ENCODE measurements at places on chromosomes 11 and 22. TPM values are rescaled to one million over a fixed set of nuclear protein-coding genes. Genes with fewer than 3 reads are reported as not detected.

GRCh38 chr11:4138497-4138896 is 43.9 kb downstream of the RRM1 start:
- H3K27me3 ChIP-seq = no peaks in the 10 kb centered on the region
- H3K36me3 ChIP-seq = peaks cover 61% of the 10 kb centered on the region
- H3K4me1 ChIP-seq = no peaks in the 10 kb centered on the region
- no peak overlapping the region for H3K4me3 ChIP-seq
- no peak overlapping the region for H3K27ac ChIP-seq

DNA sequence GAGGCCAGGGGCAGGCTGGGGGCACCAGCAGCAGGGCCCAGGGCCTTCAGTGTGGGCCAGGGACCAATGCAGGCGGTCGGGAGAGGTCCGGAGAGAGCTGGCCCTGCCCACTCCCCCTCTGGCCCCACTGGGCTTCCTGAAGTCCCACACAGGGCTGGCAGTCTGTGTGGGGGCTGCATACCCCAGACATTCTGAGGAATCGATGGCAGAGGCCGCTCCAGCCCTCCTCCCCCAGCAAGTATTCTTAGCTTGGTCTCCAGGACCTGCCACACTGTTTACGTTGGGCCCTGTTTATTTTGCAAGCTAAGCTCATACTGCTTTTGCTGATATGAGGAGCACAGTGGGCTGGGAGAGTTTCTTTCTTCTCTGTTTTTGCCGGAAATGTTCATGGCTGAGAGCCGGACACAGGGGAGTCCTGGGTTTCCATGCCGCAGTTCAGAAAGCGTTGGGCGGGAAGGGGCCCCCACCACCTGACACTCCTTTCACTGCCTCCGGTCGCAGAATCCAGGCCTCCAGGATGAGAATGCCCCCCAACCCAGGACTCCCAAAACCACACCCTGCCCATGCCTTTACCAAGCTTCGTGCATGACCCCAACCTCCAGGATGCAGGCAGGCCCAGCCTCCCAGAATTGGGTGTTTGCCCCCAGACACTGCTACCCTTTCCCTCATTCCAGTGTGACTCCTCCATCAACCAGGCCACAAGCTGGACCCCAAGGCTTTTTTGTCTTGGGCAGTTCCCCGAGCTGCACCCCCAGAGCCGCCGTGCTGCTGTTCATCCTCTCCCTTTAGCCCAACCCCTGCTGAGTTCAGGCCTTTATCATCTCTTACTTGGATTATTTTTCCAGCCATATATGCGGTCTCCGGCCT is 81.8 kb upstream of the KCNQ1OT1 start:
- no peaks in the 10 kb centered on the region for H3K27me3 ChIP-seq
- peak; percentile 4 for DNase-seq
- no peaks in the 10 kb centered on the region for H3K36me3 ChIP-seq

GRCh38 chr22:17079572-17079971 is 5.2 kb upstream of the IL17RA start:
- no peaks in the 10 kb centered on the region for H3K36me3 ChIP-seq
- H3K4me3 ChIP-seq = no peak overlapping the region
- H3K4me1 ChIP-seq = peaks cover 5% of the 10 kb centered on the region

GRCh38 chr11:122789907-122790306 is 48.4 kb upstream of the CRTAM start:
- no peaks in the 10 kb centered on the region for H3K27me3 ChIP-seq
- H3K4me1 ChIP-seq = peaks cover 8% of the 10 kb centered on the region
- H3K4me3 ChIP-seq = no peak overlapping the region
- H3K27ac ChIP-seq = no peak overlapping the region

- no peak overlapping the region for H3K27ac ChIP-seq
- no peaks in the 10 kb centered on the region for H3K4me1 ChIP-seq
- no peaks in the 10 kb centered on the region for H3K27me3 ChIP-seq
- no peaks in the 10 kb centered on the region for H3K36me3 ChIP-seq
- no peak overlapping the region for H3K4me3 ChIP-seq
- no peak for DNase-seq
These were observed 36.0 kb downstream of the CAPN1 start for GRCh38 chr11:65217441-65218423.

DNA sequence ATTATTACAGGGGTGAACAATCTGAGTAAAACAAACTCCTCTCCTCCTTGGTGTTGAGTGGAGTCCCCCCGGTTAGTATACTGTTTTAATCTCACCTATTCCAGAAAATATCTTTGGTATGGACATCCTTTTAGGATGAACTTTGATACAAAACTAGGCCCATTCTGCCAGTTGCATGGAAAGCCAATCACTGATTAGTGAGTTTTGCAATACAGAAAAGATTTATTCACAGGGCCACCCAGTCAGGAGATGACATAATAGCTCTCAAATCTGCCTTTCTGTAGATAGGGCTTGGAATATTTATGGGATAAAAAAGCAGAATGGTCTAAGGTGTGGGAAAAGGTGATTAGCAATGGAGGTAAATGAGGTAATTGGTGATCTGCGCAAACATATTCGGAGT is 30.3 kb upstream of the SLC22A25 start:
- no peaks in the 10 kb centered on the region for H3K36me3 ChIP-seq
- H3K4me1 ChIP-seq = no peaks in the 10 kb centered on the region
- no peak for DNase-seq
- no peak overlapping the region for H3K4me3 ChIP-seq
- no peaks in the 10 kb centered on the region for H3K27me3 ChIP-seq

GRCh38 chr11:21323617-21324016 is 654.2 kb downstream of the NELL1 start:
- H3K4me3 ChIP-seq = no peak overlapping the region
- H3K4me1 ChIP-seq = no peaks in the 10 kb centered on the region
- no peaks in the 10 kb centered on the region for H3K36me3 ChIP-seq
- DNase-seq = no peak
- no peak overlapping the region for H3K27ac ChIP-seq

DNA sequence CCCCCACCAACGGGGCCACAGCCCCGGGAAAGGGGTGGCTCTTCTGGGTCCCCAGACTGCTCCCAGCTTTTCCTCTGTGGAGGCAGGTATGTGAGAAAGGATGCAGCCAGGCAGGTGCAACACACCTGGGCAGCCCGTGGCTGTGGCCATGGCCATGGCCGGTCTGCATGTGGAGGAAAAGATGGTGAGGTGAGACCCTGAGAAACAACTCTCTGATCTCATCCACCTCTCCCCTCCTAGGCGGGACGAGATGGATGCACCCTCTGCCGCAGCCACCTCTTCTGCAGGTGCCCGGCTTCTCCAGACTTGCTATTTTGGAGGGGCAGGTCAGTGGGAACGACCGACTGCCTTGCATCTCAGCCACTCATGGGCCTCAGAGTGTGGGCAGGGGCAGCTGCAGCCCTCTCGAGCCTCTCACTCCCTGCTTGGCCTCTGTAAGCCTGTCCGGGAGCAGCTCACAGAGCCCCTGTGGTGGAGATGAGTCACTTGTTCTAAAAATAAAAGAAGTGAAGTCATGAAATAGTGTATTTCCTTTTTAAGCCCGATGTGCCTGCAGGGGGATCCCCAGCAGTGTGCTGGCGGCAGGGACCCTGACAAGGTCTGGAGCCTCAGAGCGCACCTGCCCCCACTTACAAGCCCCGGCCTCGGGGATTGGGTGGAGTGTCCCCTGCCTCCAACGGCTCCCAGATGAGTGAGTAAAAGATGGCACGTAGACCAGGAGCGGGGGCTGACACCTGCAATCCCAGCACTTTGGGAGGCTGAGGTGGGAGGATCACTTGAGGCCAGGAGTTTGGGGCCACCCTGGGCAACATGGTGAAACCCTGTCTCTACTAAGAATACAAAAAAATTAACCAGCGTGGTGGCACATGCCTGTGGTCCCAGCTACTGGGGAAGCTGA is 10.7 kb downstream of the SMIM38 start:
- no peak overlapping the region for H3K4me3 ChIP-seq
- H3K27ac ChIP-seq = no peak overlapping the region
- no peaks in the 10 kb centered on the region for H3K4me1 ChIP-seq

DNA sequence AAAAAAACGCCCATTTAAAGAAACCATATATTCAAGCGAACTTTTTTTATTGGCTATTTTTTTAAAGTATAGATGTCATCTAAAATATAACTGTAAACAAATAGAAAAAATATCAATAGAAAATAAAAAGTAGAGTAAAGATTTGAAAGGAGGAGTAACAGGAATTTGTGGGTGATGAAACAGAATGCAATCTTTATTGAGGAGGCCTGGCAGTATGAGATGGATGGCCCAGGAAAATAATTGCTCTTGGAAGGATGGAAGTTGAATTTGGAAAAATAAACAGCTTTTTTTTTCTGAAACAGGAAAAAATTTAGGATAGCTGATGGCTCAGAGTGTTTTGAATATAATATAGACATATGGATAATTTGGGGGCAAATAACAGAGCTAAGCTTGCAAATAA is 219.0 kb downstream of the CASP12 start:
- no peak overlapping the region for H3K4me3 ChIP-seq
- no peak for DNase-seq
- no peak overlapping the region for H3K27ac ChIP-seq
- no peaks in the 10 kb centered on the region for H3K4me1 ChIP-seq

- no peak overlapping the region for H3K27ac ChIP-seq
- H3K4me3 ChIP-seq = no peak overlapping the region
- no peaks in the 10 kb centered on the region for H3K4me1 ChIP-seq
- no peaks in the 10 kb centered on the region for H3K36me3 ChIP-seq
- DNase-seq = no peak
These were observed 57.7 kb upstream of the BDNF start for GRCh38 chr11:27757953-27758352.

GRCh38 chr22:45886540-45886939 is 90.4 kb downstream of the WNT7B start:
- no peak for DNase-seq
- no peak overlapping the region for H3K4me3 ChIP-seq
- H3K4me1 ChIP-seq = no peaks in the 10 kb centered on the region
- no peak overlapping the region for H3K27ac ChIP-seq
- peaks cover 41% of the 10 kb centered on the region for H3K27me3 ChIP-seq

GRCh38 chr22:43740587-43741270 is 71.4 kb downstream of the EFCAB6 start:
- no peaks in the 10 kb centered on the region for H3K4me1 ChIP-seq
- H3K27me3 ChIP-seq = peaks cover 16% of the 10 kb centered on the region
- H3K27ac ChIP-seq = no peak overlapping the region
- no peak for DNase-seq
- H3K4me3 ChIP-seq = no peak overlapping the region

RAB38 gene
- total RNA-seq = 0.27 TPM

ACRV1 gene
- total RNA-seq = not detected

CLNS1A gene
- total RNA-seq = 90.1 TPM

TCIRG1 gene
- 13.4 TPM for total RNA-seq
